Epithelial cell of esophagus (primary cell): ENCODE measurements at places on chromosomes 4 and X.

DNA sequence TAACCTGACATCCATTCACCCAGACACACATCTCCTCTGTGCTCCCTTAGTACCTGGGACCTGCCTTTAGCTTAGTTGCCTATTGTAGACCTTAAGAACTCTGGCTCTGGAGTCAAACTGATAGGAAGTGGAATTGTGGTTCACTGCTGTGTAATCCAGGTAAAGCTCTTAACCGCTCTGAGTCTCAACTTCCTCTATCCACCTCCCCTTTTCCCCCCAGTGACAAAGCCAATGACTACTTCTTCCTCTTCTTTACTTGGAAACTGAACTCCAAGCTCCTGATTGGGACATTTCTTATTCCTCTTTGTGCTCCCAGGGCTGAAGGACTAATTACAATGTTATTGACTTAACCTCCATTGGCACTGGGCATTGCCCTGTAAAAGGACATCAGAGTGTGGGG lies 94.1 kb downstream of the DRD5 start:
- no peak for DNase-seq

- peak; percentile 65 for DNase-seq
These were observed 231.3 kb upstream of the PITX2 start for GRCh38 chr4:110854021-110854678.

- DNase-seq = peak; percentile 53
These were observed 106.4 kb upstream of the FAM241A start for GRCh38 chr4:112038861-112039260.

DNA sequence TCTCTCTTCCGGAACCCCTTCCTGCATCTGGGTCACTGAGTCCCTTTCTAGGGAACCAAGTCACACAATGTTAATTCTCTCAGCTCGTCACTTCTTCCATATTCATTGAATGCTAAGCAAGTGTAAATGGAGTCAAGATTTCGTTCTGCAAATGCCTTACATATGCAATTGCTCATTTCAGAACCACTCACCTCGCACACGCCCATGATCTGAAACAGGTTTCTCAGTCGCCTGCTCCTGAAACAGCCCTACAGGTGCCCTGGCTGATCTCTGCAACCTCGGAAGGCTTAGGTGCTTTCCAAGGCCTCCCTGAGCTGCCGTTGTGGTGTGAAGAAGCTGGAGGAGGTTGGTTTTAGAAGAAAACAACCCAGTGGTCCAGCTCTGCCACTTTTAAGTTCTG lies 100.8 kb upstream of the MSX1 start:
- no peak for DNase-seq

DNA sequence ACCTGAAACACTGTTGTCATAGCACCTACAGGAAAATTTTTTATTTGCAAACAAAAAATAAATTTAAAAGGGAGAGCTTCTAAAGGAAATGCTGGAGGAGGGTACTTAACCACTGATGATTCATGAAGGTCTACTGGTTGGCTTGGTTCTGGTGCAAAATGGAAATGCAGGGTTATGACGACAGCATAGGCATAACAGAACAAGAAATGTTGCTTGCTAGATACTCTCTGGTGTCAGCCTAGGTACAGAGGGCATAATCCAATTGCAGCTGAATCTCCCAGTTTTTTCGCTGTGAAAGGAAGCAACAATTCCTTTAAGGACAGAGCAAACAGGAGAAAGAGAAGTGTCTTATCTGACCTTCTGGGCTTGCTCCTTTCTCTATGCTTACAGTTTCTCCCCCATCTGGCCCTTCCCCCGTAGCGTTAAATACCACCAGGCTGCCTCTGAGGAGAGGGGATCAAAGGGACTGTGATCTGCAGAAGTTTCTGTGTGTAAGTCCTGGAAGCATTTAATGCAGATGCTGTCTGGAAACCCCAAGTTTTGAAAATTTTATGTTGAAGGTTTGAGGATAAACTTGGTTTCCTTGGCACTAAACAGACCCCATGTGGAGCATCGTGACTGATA lies 23.7 kb upstream of the CASK start:
- peak; percentile 10 for DNase-seq

DNA sequence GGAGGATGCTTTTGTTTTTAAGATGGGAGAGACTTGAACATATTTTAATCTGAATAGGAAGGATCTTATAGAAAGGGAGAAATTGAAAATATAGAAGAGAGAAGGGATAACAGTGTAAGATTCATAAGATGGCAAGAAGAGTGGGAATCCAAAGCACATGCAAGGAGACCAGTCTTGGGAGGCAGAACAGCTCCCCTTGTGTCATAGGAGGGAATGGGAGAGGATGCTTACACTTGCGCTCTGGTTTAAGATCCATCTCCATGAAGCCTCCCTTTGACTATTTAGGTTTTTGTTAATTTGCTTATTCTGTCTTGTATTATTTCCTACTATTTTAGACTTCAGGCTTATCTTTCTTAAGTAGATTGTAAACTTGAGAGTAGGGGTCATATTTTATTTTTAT lies 42.7 kb downstream of the KIF4A start:
- DNase-seq = no peak

- DNase-seq = no peak
These were observed 454.2 kb downstream of the GRIA2 start for GRCh38 chr4:157674699-157675098.

GRCh38 chrX:119684916-119685224 lies 8.1 kb downstream of the SEPTIN6 start:
- no peak for DNase-seq

- DNase-seq = no peak
These were observed 139.6 kb downstream of the IQCM start for GRCh38 chr4:149676076-149676475.

DNA sequence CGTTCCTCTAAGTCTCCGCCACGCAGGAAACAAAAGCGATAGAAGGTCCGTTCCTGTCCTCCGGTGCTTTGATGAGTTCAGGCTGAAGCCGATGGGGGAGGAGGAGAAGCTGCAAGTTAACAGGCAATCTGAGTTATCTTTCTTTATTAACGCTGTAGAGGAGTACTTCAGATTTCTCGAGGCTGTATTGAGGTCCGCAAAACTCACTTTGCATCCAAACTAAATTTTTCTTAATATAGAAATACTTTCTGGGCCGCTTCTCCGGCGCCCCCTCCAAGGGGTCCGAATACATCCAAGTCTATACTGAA lies 395 bp upstream of the SOWAHB start:
- no peak for DNase-seq

- DNase-seq = no peak
These were observed 262.8 kb downstream of the PRDM5 start for GRCh38 chr4:120659616-120660170.

DNA sequence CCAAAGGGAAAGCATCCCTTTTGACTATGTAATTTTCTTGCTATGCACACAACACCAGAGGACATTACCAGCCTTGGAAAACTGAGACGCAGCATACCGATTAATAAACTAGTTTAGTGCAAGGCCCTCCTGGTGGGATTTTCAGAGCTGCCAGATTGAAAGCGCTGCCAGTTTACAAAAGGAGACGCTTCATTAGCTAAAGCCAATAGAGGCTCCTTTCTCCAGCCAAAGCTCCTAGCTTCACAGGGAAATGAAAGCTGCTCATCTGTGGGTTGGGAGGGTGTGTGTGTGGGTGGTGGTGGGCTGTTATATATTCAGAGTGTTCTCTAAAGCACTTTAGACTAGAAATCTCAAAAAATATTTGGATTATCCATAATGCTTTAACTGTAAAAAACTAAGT lies 32.4 kb downstream of the SPANXN4 start:
- no peak for DNase-seq

GRCh38 chr4:2591189-2591588 lies 54.7 kb downstream of the FAM193A start:
- DNase-seq = no peak

DNA sequence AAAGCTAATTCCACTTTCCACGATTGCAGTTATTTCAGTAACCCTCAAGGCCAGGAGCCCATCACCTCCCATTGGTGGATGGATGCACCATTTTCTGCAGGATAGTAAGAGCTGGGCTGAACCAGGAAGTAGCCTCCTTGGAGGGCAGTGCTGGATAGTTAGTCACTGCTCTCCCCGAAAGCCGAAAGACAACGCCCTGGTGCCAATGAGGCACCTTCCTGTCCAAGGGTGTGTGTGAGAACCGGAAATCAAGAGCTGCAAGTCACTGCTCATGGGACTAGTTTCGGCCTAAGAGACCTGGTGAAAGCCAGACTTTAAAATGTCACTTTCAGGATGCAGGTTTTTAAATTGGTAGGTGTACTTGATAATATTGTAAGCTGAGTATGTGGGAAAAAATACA lies 203.8 kb upstream of the HS3ST1 start:
- peak; percentile 99 for DNase-seq

DNA sequence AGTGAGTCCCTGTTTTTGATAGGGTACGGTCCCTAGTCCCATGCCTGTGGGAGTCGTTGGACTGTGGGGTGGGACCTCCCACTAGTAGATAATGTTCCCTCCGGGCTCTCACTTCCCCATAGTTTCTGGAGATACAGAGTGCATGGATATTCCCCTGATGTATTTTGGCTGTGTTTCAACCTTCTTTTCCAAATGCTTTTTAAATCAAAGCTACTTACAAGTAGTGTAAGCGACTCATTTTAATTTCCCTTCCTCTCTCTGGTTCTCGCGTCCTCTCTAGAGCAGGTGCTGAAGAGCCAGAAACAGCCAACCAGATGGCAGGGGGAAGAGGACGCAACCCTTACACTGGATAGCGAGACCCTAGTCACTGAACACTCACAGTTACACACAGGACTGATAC lies 79.2 kb downstream of the ZNF827 start:
- DNase-seq = no peak

DNA sequence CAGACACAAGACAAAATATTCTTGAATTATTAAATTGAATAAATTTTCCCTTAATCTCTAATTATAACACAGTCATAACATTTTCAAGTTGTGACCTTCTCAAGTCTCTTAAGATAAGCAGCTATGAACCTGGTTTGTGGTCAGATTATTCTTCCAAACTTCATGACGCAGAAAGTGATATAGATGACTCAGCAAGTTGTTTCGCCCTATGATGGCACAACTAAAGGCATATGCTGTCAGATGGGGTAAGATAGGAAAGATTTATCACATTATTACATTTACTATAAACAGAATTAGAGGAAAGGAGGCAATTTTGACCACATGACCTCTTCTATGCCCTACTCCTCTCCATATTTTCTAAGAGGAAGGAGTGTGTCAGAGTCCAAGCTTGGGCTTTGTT lies 4.6 kb upstream of the DCAF12L2 start:
- no peak for DNase-seq

GRCh38 chr4:170097681-170098080 lies 7.9 kb upstream of the AADAT start:
- DNase-seq = no peak

GRCh38 chrX:139691493-139691842 lies 16.5 kb downstream of the MCF2 start:
- peak; percentile 4 for DNase-seq

- DNase-seq = no peak
These were observed 299.7 kb downstream of the LDB2 start for GRCh38 chr4:16598597-16599206.

- DNase-seq = no peak
These were observed 144.4 kb upstream of the RADX start for GRCh38 chrX:106467422-106467821.

GRCh38 chr4:152158225-152158624 lies 377.7 kb downstream of the FBXW7 start:
- no peak for DNase-seq

DNA sequence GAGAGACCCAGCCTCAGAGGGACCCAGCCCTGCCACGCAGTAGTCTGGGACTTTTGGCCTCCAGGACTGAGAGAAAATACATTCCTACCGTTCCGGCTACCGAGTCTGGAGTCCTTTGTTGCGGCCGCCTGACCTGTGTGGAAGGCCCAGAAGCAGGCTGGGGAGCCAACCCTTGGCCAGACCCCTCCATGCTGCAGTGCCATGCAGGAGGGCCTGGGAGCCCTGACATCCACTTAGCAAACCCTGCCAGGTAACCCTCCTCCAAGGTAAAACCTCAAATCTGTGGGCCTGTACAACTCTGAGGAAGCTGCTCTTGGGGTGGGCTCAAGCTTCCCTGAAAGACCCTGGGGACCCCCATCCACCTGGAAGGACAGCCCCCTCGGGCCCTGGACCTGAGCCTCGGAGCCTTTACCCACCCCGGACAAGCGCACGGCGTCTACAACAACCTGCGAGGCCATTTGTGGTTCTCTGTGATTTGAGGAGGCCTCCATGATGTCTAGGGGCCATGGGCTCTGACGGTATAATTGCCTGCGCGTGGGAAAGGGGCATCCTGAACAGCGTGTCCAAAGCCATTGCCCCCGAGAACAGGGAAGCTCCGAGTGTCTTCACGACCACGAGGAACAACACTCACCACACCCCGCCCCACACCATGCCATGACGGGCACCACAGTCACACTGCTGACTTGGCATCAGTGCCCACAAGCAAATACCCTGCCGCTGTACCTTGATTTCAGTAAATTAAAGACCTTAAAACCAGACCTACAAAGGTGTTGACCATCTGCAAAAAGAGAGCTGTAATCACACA lies 58.7 kb downstream of the ZFYVE28 start:
- no peak for DNase-seq

DNA sequence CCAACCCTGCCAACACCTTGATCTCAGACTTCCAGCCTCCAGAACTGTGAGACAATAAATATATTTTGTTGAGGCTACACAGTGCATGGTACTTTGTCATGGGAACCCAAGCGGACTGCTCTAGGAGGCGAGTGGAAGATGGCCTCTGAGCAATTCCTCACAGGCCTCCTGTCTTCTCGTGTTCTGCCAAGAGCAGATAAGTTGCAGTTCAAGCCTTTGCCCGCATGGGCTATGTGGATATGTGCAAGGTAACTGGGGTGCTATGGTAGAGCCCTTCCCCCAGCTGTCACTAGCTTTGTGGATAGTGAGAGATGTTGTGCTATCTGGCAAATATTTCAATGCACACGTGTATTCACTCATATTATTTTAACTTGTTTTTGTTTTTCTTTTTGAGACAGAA lies 156.0 kb upstream of the BCOR start:
- DNase-seq = no peak

GRCh38 chrX:132741689-132742088 lies 216.7 kb downstream of the HS6ST2 start:
- DNase-seq = peak; percentile 48

- DNase-seq = no peak
These were observed 1626.0 kb upstream of the TENM3 start for GRCh38 chr4:180617196-180617595.

DNA sequence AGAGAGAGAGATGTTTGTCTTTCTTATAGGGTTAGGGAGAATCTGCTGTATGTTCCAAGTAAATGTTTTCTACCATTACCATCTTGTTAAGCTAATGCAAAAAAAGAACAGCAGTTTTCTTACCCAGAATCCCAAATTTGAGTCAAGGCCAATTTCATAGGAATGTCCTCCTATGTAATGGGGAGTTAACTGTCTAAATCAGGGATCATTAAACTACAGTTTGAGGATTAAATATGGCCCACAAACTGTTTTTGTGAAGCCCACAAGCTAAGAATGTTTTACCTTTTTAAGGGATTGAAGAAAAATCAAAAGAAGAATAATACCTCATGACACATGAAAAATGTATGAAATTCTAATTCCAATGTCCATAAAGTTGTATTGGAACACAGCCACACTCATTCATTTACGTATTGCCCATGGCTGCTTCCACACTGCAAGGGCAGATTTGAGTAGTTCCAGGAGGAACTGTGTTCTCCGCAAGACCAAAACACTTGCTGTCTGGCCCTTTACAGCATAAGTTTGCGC lies 113.2 kb upstream of the SPRY1 start:
- DNase-seq = no peak

- DNase-seq = no peak
These were observed 47.7 kb downstream of the FGFRL1 start for GRCh38 chr4:1058997-1059665.
